NCI-H2171 (cell line): ENCODE measurements at places on chromosomes 6 and 20.

DNA sequence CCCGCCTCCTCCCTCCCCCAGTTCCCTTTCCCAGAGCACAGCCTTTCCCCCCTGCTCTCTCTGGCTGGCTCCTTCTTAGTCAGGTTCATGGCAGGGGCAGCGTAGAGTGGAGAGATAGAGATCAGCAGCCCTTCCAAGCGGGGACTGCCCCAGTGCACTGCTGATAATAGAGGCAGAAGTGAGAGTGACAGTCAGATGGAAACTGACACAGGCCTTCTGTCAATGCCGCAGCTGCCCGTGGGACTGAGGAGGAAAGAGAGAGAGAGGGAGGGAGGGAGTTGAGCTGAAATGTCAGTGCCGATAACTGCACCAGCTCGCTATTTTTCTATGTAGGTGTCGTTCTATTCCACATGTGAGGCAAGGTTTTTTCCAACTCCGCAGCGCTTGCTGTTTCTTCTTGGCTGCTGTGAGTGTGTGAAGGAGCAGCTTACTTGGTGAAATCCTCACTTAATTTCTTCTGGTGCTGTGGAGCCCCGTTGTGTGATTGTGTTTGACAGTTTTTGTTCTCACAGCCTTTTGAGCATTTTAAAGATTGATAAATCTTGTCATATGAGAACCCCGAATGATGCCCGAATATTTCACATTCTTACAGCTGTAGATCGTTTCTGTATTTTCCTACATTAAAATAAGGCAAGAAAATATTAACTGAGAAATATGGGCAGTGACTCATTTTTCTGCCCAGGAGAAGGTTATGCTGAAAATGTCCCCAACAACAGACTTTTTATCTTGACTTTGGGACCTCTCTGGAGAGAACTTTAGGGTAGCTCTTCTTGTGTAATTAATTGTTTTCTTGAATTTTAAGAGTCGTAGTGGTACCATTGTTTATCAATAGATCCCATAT lies 386.4 kb upstream of the MMS22L start:
- DNase-seq: peak; percentile 1

- no peak for DNase-seq
These were observed 113.9 kb upstream of the ZNF217 start for GRCh38 chr20:53707371-53708055.

DNA sequence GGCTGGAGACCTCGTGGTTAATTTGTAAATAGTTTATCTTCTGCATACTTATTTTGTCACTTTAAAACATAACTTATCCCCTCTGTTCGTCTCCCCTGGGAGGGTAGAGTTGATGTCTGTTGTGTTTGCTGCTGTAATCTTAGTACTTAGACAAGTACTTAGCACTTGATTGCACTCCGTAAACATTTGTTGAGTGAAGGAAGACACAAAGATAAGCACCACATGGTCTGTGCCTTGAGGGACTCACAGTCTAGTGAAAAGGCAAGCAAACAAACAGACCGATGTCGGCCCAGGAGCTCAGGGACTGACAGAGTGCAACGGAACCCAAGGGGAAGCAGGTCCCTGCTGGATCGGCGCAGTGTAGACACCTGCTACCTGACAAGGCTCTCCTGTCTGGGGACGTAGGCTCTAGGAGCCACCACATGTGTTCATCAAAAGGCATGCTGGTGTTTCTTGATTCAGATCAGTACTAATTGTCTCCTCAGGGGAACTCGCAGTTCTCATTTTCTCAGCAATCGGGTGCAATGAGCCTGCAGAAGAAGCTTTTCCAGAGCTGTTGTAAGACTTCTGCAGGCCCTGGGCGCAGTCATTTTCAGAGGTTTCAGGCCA lies 31.4 kb downstream of the EDN3 start:
- DNase-seq: peak; percentile 52

DNA sequence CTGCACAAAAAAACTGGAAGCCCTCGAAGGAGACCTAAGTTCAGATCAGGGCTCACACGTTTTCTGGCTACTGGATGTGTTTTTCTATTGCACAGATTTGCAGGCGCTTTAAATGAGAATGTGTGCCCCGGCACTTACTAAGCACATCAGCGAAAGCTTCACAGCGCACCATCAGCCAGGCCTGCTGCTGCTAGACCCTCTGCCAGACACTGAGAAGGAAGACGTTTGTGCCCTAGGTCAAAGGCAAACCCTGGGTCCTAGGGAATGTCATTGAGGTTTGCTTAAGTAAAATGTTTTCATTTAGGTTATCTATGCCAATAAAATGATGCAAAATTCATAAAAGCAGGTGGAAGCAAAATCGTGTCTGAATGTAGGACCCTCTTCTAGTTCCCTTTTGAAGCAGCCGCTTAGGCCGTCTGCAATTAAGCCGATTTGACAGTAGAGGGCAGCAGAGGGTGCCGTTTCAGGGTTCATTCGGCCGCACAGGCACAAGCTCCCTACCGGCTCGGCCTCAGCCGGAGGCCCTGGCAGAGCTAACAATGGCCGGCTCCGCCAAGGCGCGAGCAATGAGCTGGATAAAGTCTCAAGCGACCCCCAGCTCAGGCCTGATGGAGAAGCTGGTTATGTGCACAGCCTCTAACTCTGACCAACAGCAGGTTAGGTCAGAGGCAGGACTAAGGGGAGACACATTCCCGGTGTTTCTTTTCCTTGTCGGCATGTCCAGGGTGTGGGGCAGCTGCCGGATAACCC lies 107.2 kb upstream of the FOXA2 start:
- peak; percentile 38 for DNase-seq

DNA sequence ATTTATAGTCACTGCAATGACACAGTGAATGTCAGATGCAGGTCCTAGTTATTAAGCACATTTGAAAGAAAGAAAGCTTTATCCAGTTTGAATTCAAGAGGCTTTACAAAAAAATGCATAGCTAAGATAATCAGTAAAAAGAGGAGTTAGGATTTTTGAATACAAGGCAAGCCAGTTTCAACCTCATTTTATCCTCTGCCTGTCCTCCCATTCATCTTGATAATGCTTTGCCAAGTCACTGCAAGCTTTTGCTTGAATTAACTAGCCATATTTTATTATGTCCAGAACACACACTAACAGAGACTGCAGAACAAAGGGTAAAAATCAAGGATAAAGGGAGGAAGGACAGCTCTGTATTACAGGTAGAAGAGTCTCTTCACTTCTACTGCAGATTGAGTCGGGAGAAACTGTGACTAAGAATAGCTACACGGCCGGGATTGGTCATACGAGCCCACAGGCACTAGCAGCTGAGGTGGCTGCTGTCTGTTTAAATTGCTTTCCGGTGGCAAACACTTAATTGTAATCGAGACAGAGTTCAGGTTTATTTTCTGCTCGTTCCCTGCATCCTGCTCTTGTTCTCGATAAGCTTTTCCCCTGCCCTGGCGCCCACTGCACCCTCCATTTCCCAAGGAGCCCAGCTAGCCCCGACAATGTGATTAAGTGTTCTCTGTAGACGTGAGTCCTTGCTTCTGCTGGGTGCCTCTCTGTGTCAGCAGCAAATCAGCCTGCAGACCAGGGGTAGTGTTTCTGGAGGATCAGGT lies 30.5 kb upstream of the AKAP12 start:
- no peak for DNase-seq

DNA sequence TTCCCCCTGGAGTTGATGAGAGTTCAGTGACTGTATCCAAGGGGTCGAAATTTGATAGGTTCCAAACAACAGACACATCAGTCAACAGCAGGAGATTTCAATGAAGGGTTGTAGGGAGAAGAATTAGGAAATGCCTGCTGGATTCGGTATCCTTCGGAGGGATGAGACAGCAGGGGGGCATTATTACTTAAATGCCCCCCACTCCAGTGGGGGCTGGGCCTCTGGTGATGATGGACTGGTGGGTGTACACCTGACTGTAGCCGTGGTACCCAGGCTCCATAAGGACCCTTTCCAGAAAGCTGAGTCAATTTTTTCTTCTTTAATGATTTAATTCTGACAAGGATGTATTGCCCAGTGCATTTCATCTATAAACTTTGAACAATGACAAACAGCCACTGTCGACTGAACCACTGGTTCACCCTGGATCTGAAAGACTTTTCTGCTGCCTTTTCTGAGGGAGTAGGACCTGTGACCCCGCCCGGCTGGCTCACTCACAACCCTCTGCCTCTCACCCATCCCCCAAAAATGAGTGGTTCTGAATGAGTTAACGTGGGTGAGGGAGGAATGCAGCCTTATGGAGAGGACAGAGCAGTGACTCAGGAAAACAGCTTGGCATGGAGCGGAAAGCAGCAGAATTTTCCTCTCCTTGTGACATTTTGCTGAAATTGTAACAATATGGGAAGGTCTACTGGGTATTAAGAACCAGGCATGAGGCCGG lies 41.0 kb downstream of the ZMYND8 start:
- peak; percentile 96 for DNase-seq

GRCh38 chr6:27280064-27280539 lies 32.0 kb downstream of the POM121L2 start:
- DNase-seq: peak; percentile 6

GRCh38 chr6:163603395-163603794 lies 188.9 kb downstream of the QKI start:
- no peak for DNase-seq

DNA sequence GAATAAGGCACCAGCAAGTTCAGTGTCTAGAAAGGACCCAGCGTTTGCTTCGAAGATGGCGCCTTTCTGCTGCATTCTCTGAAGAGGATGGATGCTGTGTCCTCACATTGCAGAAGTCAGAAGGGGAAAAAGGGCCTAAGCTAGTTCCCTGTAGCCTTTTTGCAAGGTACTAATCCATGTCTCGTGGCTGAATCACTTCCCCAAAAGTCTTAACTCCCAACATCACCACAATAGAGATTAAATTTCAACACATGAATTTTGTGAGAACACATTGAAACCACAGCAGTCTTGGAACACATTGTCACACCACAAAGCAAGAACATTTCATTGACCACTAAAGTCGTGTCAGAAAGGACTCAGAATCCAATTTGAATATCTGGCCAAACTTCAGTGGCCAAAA lies 42.1 kb downstream of the KLHL31 start:
- DNase-seq: no peak
